NCI-H1105 (cell line): ENCODE measurements at places on chromosomes 11 and 22.

DNA sequence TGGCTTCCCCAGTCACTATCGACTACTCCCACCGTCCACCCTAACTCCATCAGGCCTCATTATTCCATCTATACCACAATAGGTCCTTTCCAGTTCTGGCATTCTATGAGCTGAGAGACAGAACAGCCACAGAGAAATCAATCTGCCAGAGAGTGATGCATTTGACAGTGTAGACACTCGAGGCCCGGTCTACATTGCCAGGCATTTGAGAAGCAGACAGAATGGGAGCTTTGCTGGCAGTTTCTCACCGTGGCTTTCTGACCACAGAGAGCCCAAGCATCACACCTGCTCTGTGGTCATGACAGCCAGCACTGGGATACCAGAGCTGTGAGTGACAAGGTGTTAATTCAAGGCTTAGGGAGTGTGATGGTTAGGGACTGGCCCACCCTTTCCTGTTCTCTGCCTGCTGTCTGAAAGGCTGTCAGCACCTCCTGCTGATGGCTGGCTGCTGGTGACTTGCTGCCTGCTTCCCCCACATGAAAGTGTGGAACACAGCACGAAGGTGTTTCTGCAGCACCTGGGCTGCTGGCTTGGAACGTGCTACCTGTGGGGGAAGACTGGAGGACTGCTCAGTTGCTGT is 137.8 kb downstream of the KIRREL3 start:
- no peak for DNase-seq

DNA sequence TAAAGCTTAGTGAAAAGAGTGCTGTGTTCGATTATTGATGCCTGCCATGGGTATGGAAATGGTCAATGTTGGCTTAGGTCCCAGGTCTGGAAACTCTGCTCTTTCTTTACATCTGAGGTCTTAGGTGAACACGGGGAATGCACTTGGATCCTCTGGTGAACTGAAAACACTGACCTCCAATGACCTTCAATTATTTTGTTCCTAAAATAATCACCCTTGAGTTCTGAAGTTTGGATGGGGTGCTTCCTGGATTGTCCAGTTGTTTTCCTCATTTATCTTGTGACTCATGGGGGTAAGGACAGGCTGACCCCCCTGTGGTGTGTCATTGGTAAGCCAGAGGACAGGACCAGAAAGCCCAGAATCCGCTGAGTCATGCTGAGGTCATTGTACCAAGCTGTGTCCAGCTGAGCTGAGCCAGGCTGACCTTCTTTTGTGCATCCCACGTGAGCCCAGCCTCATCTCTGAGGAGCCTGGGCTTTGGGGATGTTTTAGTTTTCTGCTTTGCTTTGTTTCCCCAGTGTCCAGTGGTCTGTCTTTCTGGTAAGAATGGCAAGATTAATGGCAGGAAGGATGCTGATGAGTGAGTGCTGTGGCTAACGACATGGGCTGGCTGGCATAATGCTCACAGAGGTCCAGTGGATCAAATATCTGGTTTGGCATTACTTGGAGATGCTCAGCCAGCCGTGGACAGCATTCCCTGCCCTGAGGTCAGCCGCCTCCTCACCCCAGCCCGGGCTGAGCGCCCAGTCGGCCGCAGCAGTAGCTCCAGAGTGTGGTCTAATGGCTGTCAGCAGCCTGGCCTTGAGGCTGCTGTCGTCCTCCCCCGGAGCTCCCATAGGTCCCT is 35.6 kb downstream of the AMPD3 start:
- no peak for DNase-seq

- DNase-seq: no peak
These were observed 359.0 kb downstream of the JRKL start for GRCh38 chr11:96748639-96749370.

DNA sequence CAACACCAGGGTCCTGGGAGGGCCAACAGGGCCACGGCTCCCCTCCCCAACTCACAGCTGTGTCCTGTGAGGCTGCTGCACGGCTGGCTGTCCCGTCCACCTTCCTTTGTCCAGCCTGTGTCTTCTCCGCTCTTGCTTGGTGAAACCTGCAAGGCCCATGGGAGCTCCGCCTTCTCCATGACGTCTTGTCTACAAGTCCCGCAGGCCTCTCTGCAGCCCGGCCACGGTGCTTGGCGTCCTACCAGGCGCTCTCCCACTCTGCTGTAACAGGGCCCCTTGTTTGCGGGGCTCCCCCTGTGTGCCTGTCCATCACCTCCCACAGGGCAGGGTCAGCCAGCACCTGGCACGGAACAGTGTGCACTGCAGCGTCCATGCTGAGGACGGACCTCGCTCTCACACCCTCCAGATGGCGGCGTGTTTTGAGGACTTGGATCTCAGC is 866.8 kb downstream of the TBC1D22A start:
- no peak for DNase-seq

GRCh38 chr22:46103664-46104063 is 46.7 kb upstream of the PPARA start:
- no peak for DNase-seq

DNA sequence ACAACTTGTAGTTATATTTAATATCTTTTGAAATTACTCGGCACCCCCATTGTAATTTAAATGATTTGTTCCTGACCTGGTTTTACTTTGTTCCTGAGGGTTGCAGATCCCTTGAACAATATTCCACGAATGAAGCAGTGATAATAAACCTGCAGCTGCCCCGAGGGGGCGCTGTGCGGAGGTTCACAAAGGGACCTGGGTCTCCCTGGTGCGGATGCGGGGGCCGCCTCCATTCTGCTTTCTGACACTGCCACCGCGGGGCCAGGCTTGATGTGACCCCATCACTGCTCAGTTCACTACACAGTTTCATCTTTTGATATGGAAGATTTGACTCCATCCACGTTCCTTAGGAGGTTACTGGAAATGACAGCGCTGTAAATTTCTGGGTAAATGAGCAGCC is 62.9 kb upstream of the PRODH start:
- DNase-seq: no peak

DNA sequence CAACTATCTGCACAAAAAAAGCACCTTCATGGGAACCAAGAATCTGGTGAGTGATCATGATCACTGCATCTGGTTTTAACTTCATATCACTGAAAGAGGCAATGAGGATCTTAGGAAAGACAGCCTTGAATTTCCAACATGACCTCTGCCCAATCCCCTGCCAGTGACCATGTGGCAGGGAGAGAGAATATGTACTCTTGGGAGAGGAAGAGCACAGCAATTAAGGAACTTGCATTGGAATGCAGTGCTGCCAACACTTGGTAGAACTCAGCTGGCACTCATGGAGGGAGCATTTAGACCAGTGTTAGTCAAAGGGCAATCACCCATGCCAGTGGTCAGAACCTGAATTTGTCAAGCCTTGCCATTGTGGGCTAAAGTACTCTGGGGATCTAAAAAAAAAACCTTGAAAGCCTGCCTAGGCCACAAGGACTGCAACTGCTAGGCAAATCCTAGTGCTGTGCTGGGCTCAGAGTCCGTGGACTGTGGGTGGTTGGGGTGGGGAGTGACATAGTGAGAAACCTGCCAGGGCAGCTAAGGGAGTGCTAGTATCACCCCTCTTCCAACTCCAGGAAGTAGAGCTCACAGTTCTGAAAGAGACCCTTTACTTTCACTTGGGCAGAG is 23.1 kb downstream of the JRKL start:
- no peak for DNase-seq

GRCh38 chr11:56910785-56911184 is 77.9 kb upstream of the OR5AK2 start:
- DNase-seq: no peak

GRCh38 chr11:27418356-27418755 is 54.2 kb downstream of the LGR4 start:
- no peak for DNase-seq

DNA sequence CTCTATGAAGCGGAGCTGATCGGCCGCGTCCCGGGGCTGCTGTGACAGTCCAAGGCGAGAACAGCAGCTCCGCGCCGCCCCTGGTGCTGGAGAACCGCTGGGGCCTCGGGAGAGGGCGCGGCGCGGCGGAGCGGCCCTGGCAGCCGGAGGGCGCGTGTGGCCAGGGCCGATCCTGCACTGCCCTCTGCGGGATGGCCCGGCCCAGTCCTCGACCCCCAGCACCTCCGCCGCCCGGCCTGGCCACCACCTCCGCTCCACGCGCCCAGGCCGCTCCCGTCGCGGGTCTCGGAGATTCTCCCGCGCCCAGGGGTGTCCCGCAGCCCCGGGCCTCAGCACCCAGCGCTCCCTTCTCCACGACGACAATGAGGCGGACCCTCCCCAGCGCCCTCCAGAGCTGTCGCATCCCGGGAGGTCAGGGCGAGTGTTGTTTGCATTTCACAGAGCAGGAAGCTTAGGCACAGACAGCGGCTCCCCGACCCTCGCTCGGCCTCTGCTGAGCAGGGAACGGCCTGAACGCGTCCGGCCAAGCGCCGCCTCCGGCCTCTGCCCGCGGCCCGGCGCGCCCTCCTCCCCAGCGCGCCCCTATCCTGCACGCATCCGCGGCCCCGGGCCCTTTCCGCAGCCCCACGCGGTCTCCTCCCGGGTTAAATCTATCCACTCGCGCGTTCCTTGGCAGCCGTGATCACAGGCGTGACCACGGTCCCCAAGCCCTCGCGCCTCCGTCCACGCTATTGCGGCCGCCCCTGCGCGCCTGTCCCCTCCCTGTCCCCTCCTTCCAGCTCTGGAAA is 109.7 kb downstream of the WNT7B start:
- DNase-seq: no peak

GRCh38 chr11:66336234-66337102 is at the start of gene RIN1:
TSS of gene RIN1 (minus strand) at chr11:66336434. CDS start at chr11:66336402, 32 bp downstream.
- DNase-seq: peak; percentile 62

DNA sequence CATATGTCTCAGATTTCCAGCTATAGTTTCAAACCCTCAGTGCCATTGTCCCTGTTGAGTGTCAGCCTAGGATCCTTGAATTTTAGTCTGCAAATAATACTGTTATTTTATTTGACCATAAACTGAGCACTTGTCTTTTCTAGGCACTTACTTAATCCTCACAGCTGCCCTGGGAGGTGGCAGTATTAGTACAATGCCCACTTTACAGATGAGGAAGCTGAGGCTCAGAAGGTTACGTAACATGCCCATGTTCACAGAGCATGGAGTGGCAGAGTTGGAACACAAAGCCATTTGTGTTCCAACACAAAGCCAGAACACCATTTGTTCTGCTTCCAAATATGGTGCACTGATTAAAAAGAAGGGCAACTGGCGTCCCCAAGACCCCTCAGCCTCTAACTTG is 38.2 kb upstream of the ALX4 start:
- no peak for DNase-seq

- no peak for DNase-seq
These were observed 9.1 kb downstream of the FAM111A start for GRCh38 chr11:59151761-59152160.

DNA sequence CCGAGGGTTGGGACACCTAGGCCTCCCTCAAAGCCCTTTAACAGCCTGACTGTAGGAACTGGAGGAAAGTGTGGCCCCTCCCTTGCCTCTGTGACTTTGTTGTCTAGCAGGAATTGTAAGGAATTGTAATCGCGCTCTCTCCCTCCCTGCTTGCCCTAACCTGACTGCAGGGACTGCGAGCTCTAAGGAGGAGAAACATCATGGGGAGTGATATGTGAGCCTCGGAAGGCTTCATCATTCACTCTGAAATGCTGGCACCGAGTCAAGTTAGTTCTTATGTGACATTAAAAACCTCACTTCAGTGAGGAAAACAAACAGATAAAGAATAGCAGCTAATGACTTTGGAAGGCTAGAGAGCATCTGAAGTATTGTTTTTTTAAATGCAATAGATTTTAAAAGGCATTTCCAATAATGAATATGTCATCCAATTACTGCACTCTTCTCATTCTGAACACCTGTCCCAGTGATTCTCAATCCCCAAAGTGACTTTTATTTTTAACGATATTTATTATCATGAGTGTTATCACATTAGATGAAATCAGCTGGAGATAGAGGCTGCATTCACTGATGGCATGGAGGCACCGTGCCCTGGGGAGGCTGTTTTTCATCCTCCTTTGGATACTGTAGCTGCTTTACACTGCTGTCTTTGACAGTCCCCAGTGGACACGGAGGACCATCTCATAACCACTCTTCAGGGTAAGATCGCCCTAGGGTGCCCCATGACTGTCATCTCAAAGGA is 58.5 kb upstream of the NTM start:
- peak; percentile 100 for DNase-seq

- no peak for DNase-seq
These were observed 11.7 kb upstream of the SORL1-AS1 start for GRCh38 chr11:121464352-121464946.

GRCh38 chr22:24049211-24049610 is 38.1 kb downstream of the CABIN1 start:
- DNase-seq: no peak

- no peak for DNase-seq
These were observed 75.7 kb upstream of the SUSD2 start for GRCh38 chr22:24105631-24106030.

DNA sequence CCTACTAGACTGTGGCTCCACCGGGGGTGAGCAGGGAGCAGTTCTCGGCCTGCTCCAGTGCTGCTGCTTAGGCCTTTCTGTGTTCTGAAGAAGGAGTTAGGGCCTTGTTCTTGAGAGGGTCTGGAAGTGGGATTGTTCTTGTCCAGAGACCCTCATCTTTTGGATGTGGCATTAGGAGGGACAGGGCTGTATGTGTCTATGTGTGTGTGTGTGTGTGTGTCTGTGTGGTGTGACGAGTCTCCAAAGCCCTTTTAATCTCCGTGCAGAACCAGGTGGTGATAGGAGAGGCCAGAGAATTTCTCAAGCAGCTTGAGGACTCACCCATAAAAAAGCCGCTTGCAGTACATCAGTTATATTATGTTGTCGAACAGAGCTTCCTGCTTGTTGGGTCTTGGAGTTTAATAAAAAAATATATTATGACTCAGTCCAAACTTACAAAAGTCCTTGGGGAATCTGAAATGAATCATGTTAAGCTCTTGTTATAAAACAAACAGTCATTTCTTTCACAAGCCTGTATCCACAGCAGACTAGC is 196.5 kb downstream of the TENM4 start:
- DNase-seq: no peak

- no peak for DNase-seq
These were observed 108.0 kb downstream of the KCNQ1OT1 start for GRCh38 chr11:2591805-2592204.

DNA sequence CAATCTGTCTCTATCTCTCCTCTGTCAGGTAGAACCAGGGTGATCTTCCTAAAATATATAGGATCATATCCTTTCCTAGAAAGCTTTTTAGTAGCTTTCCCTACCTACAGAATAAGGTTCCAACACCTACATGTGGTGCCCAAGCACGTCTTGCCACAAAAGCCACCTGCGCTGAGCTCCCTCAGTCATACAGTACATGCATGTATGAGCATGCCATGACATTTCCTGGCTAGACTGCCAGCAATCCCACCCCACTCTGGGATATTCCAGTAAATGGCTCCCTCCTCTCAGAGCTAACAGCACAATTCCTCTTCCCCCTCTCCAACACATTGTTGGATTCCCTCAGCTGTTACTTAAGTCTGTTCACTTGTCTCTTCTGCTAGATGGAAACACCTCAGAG is 398.0 kb downstream of the TENM4 start:
- no peak for DNase-seq

DNA sequence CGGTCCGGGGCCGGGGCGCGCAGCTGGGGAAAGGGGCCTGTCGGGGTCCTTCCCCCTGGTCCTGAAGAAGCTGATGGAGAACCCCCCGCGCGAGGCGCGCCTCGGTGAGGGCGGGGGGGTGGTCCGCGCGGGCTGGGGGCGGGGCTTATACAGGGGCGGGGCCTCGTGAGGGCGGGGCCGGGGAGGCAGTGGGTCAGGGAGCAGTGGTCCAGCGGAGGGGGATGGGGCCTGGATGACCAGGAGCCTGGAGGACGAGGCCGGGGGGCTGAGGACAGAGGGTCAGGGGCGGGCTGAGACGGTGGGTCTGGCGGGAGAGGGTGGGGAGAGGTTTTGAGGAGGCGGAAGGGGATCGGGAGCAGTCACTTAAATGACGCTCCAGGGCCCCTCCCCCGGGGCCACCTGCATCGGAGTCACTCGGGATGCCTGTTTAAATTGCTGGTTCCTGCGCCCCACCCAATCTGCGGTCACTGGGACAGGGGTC is 396 bp downstream of the TEF start:
- peak; percentile 69 for DNase-seq
